Kidney tubule cell (primary cell): ENCODE measurements at places on chromosomes 1 and 21.

DNA sequence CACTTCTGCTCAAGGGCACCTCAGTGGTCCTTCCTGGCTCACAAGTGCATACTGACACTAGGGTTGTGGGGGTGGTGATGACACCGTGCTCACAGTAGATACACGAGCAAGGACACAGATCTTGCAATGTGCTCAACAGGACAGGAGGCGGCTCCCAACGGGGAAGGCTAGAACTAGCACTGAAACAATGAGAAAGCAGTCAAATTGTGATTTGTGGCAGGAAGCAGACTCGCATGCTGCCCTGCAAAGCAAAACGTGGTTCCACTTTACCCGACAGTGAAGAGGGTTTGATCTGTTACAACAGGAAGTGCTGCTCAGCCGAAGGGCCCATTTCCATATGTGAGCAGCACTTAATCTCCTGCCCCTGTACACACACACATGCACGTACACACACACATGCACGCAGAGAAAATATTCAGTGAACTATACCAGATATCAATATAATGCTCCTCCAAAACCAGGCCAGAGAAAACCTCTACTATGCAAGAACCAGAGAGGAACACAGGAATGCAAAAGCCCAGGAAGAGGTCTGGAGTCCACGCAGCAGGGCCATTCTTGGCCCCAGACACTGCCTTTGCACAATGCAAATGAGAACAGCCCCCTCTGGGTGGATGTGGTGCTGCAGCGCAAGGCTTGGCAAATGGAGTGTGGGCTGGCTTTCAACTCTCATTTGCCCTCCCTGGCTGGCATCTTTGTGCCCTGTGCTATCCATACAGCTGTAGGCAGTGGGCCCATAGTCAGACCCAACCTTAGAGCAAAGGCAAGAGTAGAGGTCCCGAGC, 47.1 kb downstream of the KANK4 start:
- DNase-seq, result no peak

- peak; percentile 77 for DNase-seq
These were observed 9.0 kb downstream of the C1orf105 start for GRCh38 chr1:172429331-172430127.

GRCh38 chr21:41269535-41269934, 47.1 kb upstream of the FAM3B start:
- no peak for DNase-seq

GRCh38 chr1:155003766-155004351, 1.3 kb downstream of the ZBTB7B start:
- DNase-seq, result peak; percentile 77

- DNase-seq, result no peak
These were observed 33.6 kb downstream of the SLC35D1 start for GRCh38 chr1:67020304-67020703.

- no peak for DNase-seq
These were observed 52.0 kb upstream of the POFUT2 start for GRCh38 chr21:45339421-45340402.

DNA sequence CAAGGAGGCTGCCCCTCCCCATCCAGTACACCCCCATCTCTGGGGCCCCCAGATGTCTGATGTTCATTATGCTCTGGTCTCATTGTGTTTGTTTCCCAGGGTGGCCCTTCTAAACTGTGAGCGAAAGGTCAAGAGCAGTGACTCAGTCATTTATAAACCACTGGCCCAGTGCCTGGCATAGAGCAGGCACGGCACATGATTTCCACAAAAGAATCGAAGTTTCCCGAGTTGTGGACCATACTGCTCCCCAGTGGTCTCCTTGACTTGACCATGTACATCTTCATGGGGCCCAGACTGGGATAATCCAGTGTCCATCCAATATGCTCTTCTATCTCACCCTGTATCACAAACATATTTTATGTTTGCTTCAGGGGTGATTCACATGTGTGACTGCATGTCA, 153.3 kb downstream of the NR5A2 start:
- peak; percentile 29 for DNase-seq

- DNase-seq, result peak; percentile 81
These were observed 700 bp upstream of the KMO start for GRCh38 chr1:241531195-241532161.

DNA sequence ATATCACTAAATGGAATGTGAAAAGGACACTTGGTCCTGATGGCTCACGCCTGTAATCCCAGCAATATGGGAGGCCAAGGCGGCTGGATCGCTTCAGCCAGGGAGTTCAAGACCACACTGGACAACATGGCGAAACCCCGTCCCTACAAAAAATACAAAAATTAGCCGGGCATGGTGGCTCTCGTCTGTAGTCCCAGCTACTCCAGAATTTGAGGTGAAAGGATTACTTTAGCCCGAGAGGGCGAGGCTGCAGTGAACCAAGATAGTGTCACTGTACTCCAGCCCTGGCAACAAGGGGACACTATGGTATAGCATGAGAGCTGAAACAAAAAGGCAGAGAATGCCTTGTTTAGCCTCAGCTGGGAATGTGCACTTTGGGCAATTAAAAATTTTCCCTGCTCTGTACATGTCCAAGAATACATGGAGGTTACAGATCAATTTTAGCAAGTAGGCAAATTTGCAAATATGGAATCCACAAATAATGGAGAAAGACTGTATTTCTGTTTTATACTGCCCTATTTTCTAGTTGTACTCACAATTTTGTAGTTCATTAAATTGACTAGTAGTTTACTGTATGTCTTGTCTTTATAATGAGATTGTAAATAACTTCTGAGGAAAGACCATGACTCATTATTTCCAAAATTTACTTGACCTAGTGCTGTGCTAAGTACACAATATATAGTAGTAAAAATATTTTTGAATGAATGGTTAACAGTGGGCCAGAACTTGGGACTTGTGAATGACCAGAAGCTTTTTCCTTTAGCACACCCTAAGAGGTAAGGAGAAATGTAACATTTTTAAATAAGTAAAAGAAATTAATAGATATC, 2.0 kb upstream of the ANGEL2 start:
- DNase-seq, result no peak

GRCh38 chr1:3380469-3380868, 74.0 kb upstream of the ARHGEF16 start:
- peak; percentile 66 for DNase-seq

GRCh38 chr1:167401260-167401873, 117.0 kb downstream of the CD247 start:
- peak; percentile 70 for DNase-seq

GRCh38 chr1:6866825-6867224, 81.6 kb downstream of the CAMTA1 start:
- DNase-seq, result no peak

DNA sequence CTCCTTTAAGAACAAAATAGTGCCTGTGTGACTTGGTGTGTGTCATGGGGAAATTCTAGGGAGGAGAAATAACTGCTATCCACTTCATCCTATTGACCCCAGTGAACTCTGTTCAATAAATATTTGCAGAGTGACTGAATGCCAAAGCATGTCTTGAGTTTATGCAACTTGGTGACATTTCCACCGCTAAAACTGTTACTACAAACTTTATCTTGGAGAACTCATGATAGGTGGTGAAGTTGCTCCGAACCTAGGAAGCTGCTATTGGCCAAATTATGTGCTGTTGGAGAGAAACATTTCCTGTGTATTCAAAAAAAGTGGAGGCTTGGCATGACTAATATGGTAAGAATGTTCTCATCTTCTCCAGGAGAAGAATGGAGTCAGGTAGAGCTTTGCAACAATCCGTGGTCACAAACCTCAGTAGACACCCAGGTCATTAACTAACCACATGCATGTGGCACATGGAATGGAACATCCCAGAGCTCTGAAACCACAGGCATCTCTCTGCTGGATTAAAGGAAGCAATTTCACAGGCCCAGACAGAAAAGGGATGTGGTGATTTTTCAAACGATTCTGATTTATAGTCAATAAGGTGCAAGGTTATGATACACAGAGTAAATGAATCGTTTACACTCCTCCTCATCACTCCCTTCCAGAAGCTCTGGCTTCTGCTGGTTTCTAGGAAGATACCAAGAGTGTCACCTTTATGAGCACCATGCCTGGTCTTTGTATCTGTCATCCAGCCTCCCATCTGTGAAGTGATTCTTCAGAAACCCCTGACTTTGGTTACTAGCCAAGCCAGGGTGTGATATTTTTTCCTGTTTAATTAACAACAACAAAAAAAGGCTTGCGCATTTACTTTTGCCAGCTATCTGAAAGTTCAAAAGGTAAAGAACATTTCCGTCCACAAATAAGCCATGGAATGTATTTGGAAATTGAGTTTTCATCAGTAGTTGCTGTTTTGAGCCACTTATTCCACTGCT, 361.1 kb downstream of the TGFB2 start:
- peak; percentile 100 for DNase-seq

DNA sequence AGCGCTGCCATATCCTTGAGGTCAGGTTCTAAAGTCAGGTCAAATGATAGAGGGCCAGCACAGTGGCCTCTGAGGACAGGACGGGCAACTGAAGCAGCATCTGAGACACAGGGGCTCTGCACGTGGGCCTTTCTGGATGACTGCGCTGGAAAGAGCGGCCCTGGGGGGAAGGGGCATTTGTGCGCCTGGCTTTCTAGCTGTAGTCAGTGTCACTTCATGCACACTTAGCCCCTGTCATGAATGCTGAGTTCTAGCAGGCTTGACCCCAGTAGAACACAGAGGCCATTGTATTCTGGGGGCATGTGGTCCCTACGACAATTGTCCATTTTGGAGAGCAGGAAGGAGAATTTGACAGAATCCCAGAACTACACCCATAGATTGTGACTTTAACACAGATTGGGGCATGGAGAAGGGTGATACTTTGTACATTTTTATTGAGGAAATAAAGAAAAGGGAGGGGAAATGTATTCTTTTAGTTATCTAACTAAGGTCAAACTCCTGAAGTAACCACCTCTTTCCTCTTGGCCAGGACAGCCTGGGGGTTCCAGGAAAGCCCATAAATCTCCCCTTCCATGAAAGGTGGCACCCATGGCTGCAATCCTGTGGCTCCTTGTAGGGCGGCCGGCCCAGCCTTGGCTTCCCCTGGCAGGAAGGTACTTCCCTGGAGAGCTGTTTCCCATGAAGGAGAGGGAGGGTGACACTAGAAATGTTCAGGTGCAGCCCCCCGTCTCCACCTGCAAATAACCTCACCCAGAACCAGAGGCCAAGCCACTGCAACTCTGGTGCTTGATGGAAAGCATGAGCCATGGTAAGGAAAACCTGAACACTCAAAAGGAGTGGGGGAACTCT, 34.4 kb downstream of the NTPCR start:
- DNase-seq, result no peak

GRCh38 chr1:234607109-234608024, 2.6 kb downstream of the IRF2BP2 start:
- peak; percentile 60 for DNase-seq

GRCh38 chr1:232939748-232940147, 10.7 kb upstream of the NTPCR start:
- DNase-seq, result no peak

- DNase-seq, result no peak
These were observed 202.7 kb downstream of the TRABD2B start for GRCh38 chr1:47794530-47794929.

DNA sequence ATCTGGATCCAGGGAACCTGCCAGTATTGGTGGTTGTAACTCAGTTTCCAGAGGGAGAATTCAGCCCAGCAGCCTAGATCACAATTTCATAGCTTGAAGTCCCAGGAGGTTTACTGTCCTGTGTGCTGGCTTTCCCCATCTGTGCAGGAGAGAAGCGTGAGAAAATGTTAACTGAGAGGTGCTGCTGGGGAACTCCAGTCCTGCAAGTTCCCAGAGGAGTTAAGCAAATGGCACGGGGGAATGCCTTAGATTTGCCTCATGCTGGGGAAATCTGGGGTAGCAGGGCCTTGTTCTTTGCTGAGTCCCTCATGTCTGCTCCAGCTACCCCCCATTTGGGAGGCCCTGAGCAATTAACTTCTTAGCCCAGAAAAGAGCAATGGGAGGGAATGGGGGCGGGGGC, 25.1 kb upstream of the SLAMF6 start:
- no peak for DNase-seq

DNA sequence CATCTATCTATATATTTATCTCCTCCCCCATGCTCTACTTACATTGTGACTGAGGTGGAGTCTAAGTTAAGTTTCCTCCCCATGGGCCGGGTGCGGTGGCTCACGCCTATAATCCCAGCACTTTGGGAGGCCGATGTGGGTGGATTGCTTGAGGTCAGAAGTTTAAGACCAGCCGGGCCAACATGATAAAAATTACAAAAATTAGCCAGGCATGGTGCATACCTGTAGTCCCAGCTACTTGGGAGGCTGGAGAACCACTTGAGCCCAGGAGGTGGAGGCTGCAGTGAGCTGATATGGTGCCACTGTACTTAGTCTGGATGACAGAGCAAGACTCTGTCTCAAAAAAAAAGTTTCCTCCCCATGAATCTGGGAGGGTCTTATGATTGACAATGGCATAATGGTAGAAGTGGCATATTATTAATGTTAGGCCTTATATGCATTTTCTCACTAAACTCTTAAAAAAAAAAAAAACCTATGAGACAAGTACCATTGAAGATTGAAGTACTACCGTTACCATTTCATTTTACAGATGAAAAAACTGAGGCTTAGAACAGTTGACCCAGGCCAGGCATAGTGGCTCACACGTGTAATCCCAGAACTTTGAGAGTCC, 11.2 kb downstream of the F11R start:
- DNase-seq, result no peak

DNA sequence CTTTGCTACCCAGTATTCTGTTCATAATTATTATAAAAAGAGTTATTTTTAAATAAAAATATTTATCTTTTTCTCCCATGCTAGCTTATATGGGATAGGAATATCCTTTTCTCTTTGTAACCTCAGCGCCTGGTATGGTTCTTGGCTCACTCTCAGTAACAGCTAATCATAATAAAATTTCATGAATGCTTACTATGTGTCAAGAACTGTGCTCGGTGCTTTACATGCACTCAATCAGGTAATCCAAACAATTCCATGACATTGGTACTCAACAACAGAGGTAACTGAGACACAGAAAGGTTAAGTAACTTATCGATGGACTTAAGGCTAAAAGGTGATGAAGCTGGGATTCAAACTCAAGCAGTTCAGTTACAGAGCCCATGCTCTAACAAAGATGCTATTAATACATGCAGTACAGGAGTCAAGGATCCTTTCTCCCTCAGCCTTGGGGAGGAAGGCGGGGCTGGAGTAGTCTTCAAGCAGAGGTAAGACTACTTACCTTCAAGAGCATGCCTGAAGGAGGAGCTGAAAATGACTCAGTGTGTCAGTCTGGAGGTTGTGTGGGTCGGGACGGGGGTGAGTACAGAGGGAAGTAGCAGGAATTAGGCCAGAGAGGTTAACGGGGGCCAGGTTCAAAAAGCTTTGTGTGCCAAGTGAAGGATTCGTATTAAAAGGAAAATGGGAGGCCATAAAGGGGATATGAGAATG, 73.4 kb downstream of the PLPPR5 start:
- DNase-seq, result no peak

GRCh38 chr21:37266515-37267221, 466 bp downstream of the VPS26C start:
- DNase-seq, result no peak

- peak; percentile 67 for DNase-seq
These were observed 35.8 kb downstream of the LDLRAD1 start for GRCh38 chr1:53982034-53982762.

GRCh38 chr21:31589820-31590219, 69.7 kb upstream of the SOD1 start:
- DNase-seq, result no peak
